ENCODE measurements at places on chromosomes 7 and 10.

DNA sequence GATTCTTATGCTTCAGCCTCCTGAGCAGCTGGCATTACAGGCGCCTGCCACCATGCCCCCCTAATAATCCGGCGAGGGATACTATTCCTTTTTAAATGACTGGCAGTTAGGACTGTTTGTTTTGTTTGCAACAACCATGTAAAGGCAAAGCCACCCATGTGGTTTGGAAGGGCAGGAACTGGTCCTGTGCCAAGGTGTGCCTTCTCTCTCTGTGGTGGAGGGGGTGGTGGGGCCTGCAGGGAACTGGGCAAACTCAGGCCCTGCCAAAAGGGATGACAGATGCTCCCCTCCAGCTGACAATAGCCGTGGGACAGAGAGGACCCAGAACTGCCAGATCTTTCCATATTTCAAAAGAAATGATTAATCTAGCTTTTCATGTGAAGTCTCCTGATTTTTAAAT lies 23.5 kb upstream of the WAPL start:
- DNase-seq = no peak

DNA sequence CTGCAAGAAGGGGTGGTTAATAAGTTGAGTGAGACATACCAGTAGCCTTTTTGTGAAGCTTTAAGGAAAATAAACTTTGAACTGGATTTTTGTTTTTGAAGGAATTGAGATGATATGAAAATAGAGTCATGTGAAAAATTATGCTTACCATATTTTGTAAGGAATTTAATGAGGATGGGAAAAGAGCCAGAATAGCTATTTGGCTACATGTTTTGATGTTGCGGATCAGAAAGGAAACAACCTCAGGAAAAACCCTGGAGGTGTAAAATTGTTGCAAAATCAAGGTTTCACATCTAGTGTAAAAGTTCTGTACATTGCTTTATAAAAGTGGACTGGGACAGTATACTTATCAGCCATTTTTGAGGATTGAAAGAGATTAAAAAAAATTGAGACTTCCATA lies 15.0 kb downstream of the TBC1D12 start:
- no peak for DNase-seq

DNA sequence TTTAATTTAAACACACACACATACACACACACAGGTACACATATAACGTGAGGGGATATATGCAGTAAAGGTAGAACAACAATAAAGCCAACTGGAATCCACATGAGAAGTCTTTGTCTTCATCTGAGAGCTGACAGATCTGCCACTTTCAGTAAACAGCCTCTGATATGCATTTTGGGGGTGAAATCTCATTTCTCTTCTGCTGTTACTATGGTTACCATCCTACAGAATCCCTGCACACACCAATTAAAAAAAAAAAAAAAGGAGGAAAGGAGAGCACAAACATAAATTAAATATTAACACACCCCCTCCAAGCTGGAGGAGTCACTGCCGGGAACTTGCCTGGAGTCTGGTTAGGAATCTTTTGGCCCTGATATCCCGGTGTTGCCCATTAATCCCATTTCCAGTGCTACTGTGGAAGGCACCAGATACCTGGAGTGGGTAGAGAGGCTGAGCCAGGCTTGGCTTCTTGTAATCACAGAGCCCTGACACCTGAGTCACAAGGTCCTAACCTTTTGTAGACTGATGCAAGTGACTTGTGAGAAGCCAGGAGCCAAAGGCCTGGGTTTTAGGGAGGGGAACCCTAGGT lies 169.1 kb downstream of the LHFPL3 start:
- DNase-seq = no peak

- no peak for DNase-seq
These were observed 316.0 kb upstream of the SEMA3C start for GRCh38 chr7:81234896-81235295.

DNA sequence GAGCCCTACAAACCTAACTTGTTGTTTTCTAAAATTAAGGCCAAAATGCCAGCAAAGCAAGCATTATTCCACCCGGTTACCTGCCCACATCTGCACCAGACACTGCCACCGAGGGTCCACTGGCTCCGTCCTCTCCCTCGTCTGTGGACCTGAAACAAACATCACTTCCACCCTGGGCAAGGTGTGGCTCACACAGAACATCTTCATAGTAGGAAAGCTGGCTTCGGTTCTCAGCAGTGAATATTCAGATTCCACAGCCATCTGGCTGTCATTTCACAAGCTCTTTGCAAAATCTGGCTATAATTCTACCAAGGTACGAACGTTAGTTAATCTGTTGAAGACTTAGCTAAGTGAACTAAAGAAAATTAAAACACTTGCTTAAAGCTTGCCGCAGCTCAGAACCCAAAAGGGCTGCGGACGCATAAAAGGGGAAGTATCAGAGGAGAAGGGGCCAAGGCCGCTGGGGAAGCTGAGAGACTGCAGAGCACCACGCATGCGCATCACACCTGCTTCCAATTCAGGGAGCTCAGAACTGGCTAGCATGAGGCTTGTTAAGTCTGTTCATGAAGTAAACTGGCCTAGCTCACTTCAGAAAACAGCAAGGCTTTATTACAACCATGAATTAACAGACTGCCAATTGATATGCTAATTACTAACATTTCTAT lies 46.1 kb downstream of the PTPRN2 start:
- DNase-seq = peak; percentile 49

GRCh38 chr7:67423065-67423464 lies 426.4 kb downstream of the TYW1 start:
- DNase-seq = no peak

- DNase-seq = no peak
These were observed 15.1 kb upstream of the GPR15LG start for GRCh38 chr10:84158550-84158949.

DNA sequence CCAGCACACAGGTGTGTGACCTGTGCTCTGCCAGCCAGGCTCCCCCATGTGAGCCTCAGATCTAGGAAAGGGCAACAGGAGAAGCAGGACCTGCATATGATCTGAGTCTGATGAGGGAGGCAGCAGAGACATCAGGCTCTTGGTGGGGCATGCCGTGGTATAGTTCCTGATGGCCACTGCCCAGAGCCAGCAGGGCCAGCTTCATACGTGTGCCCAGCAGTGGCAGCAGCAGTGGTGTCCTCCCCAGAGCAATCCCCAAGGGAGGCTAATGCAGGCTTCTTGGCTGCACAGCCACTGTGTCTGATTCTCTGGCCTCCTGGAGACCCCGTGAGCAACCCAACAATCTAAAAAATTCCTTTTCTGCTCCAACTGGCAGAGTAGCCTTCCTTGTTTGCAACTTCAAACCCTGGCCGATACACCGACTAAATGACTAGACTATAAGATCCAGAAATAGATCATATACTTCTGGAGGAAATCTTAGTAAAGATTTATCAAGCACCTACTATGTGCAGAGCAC lies 230.6 kb upstream of the ZMIZ1 start:
- DNase-seq = no peak

DNA sequence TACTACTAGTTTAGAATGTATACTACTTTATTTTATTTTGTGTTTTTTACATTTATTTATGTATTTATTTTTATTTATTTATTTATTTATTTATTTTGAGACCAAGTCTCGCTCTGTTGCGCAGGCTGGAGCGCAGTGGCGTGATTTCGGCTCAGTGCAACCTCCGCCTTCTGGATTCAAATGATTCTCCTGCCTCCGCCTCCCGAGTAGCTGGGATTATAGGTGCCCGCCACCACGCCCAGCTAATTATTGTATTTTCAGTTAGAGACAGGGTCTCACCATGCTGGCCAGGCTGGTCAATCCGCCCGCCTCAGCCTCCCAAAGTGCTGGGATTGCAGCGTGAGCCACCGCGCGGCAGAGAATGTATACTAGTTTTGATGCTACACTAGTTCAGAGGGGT lies 2.0 kb upstream of the PARD3 start:
- no peak for DNase-seq

DNA sequence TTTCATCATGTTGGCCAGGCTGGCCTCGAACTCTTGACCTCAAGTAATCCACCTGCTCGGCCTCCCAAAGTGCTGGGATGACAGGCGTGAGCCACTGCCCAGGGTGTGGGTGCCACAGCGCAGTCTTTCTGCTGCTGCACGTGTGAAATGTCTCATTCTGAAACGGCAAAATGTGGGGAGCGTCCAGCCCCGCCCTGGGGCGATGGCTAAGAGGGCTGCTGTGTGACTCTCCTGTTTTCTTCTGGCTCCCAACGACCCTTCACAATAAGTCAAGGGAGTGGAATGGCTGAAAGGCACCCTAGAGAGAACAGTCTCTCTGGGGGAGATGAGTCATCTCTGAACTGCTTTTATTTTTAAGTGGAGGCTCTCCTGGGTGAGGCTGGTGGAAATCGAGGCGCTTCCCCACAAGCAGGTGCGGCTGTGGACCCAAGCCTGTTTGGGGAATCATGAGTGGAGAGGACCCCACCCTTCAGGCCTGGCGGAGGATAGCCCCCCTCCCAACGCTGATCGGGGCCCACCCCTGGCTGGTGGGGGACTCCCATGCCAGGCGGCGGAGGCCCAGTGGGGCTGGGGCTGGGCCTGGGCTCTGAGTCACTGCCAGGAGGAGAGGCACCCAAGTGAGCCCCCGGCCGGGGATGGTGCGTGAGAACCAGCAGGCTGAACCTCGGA lies 18.0 kb downstream of the ADAP1 start:
- no peak for DNase-seq

DNA sequence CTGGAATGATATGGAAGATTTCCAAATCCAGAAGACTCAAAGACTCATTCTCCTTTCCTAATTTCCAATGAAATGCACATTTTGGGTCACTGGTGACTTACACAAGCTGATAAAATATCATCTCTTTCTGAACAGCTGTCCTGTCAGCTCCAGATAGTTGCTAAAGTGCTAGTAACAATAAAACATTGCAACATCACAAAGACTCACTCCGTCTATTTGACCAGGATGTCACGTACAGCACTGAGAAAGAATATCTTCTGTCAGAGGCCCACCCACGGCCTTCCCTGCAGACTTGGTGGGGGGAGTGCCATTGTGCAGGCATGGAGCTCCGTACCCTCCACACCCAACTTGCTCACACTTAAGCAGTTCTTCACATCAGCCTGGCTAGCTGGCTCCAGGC lies 78.9 kb upstream of the EGR2 start:
- no peak for DNase-seq

- DNase-seq = no peak
These were observed 332.6 kb downstream of the TNS3 start for GRCh38 chr7:47249361-47249760.

GRCh38 chr10:110307805-110308204 lies 3.1 kb upstream of the SMNDC1 start:
- DNase-seq = no peak

- no peak for DNase-seq
These were observed 1.7 kb downstream of the CDK6 start for GRCh38 chr7:92834507-92835260.

DNA sequence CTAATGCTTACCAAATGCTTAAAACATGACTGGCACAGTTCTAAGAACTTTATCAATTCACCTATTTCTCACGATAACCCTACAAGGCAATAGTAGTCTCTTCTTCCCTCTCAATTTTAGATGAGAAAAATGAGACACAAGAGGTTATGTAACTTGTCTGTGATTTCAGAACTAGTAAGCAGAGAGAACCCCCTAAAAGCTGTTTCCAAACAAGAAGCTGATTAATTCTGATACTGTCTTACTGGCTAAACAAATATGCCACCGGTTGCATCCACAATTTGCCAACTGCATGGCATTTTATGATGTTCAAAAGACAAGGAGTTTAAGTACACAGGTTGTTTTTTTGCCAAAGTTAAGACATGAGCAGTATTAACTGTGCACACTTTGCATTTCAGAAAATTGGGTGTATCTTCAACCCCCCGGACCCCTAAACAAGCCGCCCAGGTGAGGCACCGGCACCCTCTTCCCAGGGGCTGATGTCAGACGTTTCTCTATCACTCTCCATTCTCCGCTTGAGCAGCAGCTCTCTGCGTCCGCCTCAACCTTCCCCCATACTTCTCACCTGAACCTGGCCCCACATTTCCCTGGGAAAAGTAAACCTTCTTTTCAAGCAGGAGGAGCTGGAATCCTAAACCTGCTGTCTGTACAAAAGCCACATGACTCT lies 21.7 kb downstream of the RSU1 start:
- DNase-seq = no peak

- DNase-seq = no peak
These were observed 44.8 kb upstream of the GRID1 start for GRCh38 chr10:86411281-86411841.

- no peak for DNase-seq
These were observed 10.5 kb downstream of the DDC start for GRCh38 chr7:50554431-50555322.

- no peak for DNase-seq
These were observed 1.3 kb downstream of the UBE2H start for GRCh38 chr7:129951226-129952085.

GRCh38 chr10:96047004-96047649 lies 3.7 kb downstream of the CCNJ start:
- DNase-seq = no peak
